Motor neuron (in vitro differentiated cells): ENCODE measurements at places on chromosomes 11 and 22.

- ATAC-seq, result no peak
Measured at GRCh38 chr22:22938672-22939587, 51.3 kb downstream of the IGLL5 start.

DNA sequence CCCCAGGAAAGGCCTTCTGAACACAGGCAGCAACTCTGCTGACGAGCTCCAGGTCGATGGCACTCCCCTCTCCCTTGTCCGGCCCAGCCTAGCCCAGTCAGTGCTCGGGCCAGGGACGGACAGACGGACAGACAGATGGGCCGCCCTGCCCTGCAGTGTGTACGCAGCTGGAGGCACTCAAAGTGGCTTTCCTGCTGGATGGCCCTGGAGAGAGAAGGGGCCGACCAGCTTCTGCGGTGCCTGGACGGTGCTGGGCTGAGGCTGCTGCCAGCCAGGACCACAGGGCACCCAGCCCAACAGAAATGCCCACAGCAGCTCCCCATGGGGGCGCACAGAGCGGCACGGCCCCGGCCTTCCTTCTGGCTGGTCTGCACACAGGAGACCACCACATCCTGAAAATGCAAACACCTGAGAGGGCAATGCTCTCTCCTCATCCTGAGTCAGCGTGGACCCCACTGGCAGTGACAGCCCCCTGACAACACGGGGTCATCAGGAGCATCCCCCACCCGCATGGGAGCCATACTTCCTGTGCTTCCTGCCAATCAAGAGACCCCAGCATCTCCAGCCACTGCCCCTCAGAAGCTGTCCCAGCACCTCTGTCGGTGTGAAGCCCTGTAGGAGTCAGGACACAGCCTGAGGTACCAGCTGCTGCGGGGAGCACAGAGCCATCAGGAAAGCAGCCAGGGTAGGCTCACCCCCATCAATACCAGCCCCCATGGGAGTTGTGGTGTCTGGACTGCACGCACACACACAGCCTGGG, 692 bp upstream of the MOB2 start:
- no peak for ATAC-seq

DNA sequence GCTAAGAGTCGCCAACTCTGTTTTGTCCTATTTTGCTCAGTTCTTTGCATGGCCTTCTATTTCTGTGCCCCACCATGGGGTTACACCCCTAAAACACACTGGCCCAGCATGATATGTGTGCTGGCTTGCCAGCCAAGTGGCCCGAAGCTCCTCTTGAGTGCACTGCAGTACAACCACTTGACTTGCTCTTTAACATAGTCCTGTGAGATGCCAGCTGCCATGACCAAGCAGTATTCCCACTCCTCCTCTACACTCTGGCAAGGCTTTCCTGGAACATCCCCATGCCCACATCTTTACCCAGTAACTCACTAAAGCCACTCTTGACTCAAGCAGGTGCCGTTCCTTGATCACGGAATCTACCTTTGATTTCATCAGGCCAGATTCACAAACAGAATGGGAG, 102.9 kb upstream of the GAL start:
- ATAC-seq, result no peak

DNA sequence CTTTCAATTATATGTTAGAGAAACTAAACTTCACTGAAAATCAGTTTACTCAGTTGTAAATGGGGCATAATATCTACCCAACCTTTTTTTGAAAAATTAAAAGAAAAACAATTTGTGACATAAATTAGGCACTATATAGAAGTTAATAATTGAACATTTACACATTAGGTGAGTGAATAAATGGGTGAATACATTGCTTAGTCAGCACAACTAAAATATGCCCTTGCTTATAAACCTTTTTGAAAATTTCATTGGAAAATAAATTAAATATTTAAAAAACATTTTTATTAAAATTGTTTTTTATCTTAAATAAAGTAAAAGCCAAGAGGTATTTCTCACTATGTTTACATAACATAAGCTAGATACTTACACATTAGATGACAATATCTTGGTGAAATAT, 994.5 kb upstream of the TENM4 start:
- ATAC-seq, result no peak

GRCh38 chr11:36131721-36132397, 157.4 kb downstream of the COMMD9 start:
- peak; percentile 96 for ATAC-seq

GRCh38 chr22:46417769-46418168, 82.3 kb downstream of the TRMU start:
- ATAC-seq, result no peak

DNA sequence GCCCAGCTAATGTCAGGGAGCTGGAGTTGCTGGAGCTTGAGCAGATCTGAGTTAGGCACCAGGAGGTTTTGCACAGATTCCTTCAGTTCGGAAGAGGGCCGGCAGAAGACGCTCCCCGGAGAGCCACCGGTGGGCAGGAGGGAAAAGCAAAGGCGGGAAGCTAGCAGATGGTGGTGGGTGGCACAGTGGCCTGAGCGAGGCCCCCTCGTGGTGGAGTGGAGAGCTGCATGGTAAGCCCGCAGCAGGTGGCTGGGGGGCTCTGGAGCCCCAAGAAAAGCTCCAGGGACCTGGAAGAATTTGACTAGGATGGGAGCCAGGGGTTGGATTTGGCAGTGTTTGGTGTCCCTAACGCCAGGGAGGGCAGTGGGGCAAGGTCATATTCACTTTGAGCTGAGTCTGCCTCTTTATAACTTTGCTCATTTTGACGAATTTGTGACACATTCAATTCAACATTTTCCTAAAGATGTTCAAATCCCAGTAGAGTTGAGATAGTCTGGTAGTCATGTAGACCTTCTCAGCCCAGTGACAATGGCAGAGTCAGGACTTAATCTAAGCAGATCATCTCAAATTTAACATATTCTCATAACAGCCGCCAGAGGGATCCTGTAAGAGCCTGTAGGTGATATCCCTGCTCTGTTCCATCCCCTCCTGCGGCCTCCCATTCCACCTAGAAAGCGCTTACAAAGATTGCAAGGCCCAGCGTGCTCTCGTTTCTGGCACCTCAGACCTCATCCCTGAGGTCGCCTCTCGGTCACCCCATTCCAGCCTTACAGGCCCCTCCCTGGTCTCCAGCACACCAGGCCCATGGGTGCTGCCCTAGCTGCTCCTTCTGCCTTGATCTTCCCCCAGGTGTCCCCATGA, 57.9 kb downstream of the TRIM29 start:
- ATAC-seq, result peak; percentile 44

DNA sequence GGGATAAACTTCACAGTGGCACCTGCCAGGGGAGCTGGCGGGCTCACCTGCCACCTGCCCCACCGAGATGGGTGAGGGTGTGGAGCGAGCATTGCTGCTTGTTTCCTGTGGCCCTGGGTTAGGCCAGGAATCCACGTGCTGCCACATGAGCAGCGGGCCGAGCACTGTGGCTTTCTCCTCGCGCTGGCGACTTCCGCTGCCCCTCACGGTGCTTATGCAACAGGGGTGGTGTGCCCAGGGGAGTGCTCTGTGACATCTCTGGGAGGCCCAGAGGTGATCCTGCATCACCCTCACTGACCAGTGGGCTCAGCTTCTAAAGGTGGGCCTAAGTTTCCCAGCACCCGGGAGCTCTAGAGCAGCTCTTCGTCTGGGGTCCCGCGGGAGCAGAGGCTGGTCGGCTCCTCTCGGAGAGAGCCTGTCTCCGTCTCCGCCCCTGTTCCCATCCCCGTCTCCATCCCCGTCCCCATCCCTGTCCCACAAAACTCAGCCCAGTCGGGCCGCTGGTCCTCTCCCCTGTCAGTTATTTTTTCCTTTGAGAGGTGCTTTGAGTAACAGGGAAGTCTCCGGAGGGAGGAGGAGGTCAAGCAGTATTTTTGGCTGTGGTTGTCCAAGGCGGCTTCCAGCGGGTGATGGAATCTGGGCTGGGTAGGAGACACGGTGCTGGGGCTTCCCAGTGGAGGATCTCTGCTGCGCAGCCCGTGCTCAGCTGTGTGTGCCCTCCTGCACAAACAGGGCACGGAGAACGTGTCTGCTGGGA, 42.5 kb downstream of the AP2A2 start:
- ATAC-seq, result no peak
